H54 (cell line): ENCODE measurements at places on chromosomes 5 and 9.

DNA sequence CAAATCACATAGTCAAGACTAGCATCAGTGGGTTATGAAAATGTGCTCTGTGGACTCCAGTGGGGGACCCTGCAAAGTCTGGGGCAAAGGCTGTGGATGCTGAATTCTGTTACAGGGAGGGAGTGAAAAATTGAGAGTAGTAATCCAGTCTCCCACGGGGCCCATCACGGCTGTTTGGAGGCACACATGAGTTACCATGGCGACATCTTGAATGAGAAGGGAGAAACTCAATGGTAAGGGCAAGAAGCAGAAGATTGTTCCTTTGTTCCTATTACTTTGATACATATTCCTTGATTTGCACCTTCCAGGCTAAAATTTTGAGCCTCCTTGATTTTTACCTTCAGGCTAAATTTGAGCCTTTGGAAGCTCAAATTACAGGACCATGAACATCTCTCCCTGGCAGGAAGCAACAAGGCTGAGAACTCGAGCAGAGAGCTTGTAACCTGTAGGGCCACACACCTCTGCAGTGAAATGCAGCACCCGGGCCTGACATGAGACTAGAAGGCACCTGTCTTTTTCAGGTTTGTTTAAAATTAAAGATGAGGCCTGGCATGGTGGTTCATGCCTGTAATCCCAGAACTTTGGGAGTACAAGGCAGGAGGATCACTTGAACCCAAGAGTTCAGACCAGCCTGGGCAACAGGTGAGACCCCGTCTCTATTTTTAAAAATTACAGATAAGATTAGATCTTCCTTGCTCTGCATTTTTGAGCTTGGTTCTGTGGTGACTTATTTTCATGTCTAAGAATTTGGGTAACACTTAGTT lies 31.0 kb upstream of the ZFR start:
- DNase-seq: no peak

- peak; percentile 92 for DNase-seq
Observed at GRCh38 chr9:115118879-115119218, 892 bp upstream of the TNC start.

GRCh38 chr5:149610589-149611255 lies 29.4 kb downstream of the ARHGEF37 start:
- DNase-seq: no peak

DNA sequence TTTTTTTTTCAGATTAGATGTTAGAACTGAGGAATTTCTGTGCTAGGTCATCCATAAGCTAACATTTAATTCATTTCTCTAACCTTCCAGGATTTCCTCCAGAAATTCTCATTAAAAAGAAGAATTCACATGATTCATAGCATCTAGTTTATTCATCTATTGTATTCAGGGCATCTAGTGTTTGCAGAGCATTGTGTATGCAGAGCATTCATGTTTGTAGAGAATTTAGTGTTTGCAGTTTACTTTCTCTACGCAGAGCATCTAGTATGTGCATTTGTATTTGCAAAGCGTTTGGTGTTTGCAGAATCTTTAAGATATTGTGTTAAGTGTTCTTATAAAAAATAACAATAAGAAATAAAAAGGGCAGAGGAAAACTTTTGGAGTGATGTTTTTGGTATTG lies 491.1 kb downstream of the MTRR start:
- no peak for DNase-seq

- no peak for DNase-seq
Observed at GRCh38 chr9:83986765-83987401, 6.3 kb downstream of the RMI1 start.

- DNase-seq: no peak
Observed at GRCh38 chr5:79932510-79933504, 58.3 kb downstream of the MTX3 start.

GRCh38 chr9:36207546-36208012 lies 16.9 kb downstream of the CLTA start:
- no peak for DNase-seq

- DNase-seq: no peak
Observed at GRCh38 chr9:19049917-19050636, 850 bp downstream of the RRAGA start.

GRCh38 chr5:159386028-159386711 lies 55.9 kb upstream of the IL12B start:
- DNase-seq: no peak
